RWPE2 (cell line): ENCODE measurements at places on chromosomes 7 and 10.

- no peaks in the 10 kb centered on the region for H3K4me1 ChIP-seq
- peak; percentile 39 for DNase-seq
- H3K36me3 ChIP-seq, result peaks cover 18% of the 10 kb centered on the region
- H3K4me3 ChIP-seq, result no peak overlapping the region
- no peak overlapping the region for H3K27ac ChIP-seq
These were observed 14.8 kb downstream of the YKT6 start for GRCh38 chr7:44215531-44215930.

DNA sequence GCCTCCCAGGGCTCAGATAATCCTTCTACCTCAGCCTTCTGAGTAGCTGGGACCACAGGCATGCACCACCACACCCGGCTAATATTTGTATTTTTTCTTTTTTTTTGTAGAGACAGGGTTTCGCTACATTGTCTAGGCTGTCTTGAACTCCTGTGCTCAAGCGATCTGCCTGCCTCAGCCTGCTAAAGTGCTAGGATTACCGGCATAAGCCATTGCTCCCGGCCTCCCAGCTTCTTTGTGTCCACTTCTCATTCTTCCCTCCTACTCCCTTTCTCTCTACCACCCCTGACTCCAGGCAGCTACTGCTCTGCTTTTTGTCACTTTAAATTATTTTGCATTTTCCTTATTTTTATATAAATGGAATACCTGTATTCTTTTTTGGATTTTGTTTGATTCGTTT is 83.4 kb downstream of the PALS2 start:
- no peak for DNase-seq
- no peak overlapping the region for H3K4me3 ChIP-seq
- H3K4me1 ChIP-seq, result peaks cover 2% of the 10 kb centered on the region
- no peak overlapping the region for H3K27ac ChIP-seq

GRCh38 chr7:30862995-30863705 is 48.5 kb upstream of the AQP1 start:
- H3K36me3 ChIP-seq, result no peaks in the 10 kb centered on the region
- no peak overlapping the region for H3K27ac ChIP-seq
- DNase-seq, result no peak
- no peaks in the 10 kb centered on the region for H3K4me1 ChIP-seq
- H3K27me3 ChIP-seq, result no peaks in the 10 kb centered on the region
- no peak overlapping the region for H3K4me3 ChIP-seq

GRCh38 chr10:35554461-35555056 is 50.6 kb upstream of the GJD4 start:
- no peak overlapping the region for H3K4me3 ChIP-seq
- no peaks in the 10 kb centered on the region for H3K27me3 ChIP-seq
- peaks cover 14% of the 10 kb centered on the region for H3K4me1 ChIP-seq
- H3K36me3 ChIP-seq, result peaks cover 35% of the 10 kb centered on the region
- H3K27ac ChIP-seq, result no peak overlapping the region

DNA sequence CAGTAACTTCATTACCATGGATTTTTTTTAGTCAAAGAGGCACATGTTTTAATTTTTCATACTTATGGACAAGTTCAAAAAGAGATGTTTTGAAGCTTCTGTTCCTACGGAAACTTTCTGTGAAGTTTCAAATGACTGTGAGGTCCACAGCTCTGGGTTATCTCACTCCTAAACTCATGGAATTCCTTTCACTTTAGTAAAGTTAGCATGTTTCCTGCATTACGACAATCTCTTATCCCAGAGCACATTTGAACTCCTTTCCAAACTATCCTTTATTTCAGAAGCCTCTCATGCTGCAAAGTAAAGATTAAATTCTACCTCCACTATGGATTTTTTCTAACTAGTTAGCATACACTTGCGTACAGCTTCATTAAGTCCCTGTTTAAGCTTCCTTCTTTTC is 15.3 kb upstream of the ADD3 start:
- H3K4me3 ChIP-seq, result no peak overlapping the region
- no peak for DNase-seq
- peaks cover 5% of the 10 kb centered on the region for H3K4me1 ChIP-seq
- H3K27ac ChIP-seq, result no peak overlapping the region
- no peaks in the 10 kb centered on the region for H3K27me3 ChIP-seq

DNA sequence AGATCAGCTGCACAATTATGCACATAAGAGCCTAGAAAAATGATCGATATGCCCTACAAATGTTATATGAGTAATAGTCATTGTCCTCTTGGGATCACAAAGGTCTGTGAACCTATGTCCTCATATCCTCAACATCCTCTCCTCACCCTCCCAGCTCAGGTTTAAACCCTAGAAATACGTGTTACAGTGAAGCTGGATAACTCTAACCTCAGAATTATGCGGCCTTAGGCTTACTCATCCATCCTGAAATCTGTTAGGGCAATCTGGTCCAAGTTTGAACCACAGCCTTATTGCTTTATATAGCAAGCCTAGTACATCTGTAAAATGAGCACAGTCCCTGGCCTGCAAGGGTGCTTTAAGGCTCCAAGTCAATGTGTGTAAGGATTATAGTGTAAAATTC is 84.2 kb upstream of the FRMD4A start:
- no peak overlapping the region for H3K27ac ChIP-seq
- no peak for DNase-seq
- H3K4me3 ChIP-seq, result no peak overlapping the region
- H3K27me3 ChIP-seq, result no peaks in the 10 kb centered on the region
- peaks cover 10% of the 10 kb centered on the region for H3K4me1 ChIP-seq

DNA sequence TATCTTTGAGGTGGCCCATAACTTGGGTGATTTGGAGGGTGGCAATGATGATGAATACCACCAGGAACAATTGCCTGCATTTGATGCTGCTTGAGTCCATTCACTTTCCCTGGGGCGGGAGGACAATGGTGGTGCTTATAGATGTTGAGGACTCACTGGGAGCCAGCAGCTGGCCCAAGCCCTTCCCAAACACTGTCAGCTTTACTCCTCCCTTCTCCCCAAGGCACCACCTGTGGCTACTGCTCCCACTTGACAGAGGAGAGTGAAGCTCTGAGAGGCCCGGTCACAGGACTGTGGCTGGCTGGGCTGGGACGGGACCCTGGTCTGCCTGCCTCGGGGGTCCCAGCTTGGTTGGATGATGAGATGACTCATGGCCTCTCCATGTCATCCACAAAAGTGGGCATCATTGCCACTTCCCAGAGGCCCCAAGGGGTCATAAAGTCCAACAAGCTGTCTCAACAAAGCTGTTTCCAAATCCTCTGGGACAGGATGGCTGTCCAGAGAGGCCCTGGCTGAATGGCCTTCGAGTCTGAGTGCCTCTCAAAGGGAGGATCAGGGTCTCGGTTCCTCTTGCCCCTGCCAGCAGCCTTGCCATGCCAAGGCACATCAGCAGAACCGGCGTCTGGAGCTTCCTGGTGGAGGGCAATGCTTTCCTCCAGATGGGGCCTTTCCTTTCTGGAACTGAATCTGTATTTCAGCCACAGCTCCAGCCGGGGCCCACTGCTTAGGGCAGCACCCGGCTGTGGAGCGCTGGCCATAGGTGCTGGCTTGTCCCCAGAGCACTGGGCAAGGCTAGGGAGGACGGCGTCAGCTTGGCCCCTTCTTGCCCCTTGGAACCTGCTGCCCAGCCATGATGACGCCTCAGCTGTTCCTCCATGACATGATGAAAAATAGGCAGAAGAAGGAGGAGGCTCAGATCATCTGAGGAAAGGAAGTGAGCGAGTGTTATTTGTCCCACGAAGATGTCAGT is 47.0 kb upstream of the PLEKHA1 start:
- H3K27me3 ChIP-seq, result no peaks in the 10 kb centered on the region
- no peak for DNase-seq
- H3K36me3 ChIP-seq, result no peaks in the 10 kb centered on the region

- no peak overlapping the region for H3K27ac ChIP-seq
- peaks cover 17% of the 10 kb centered on the region for H3K36me3 ChIP-seq
- H3K4me3 ChIP-seq, result no peak overlapping the region
- H3K27me3 ChIP-seq, result no peaks in the 10 kb centered on the region
- H3K4me1 ChIP-seq, result no peaks in the 10 kb centered on the region
These were observed 35.5 kb upstream of the FOXL3 start for GRCh38 chr7:254337-255037.

DNA sequence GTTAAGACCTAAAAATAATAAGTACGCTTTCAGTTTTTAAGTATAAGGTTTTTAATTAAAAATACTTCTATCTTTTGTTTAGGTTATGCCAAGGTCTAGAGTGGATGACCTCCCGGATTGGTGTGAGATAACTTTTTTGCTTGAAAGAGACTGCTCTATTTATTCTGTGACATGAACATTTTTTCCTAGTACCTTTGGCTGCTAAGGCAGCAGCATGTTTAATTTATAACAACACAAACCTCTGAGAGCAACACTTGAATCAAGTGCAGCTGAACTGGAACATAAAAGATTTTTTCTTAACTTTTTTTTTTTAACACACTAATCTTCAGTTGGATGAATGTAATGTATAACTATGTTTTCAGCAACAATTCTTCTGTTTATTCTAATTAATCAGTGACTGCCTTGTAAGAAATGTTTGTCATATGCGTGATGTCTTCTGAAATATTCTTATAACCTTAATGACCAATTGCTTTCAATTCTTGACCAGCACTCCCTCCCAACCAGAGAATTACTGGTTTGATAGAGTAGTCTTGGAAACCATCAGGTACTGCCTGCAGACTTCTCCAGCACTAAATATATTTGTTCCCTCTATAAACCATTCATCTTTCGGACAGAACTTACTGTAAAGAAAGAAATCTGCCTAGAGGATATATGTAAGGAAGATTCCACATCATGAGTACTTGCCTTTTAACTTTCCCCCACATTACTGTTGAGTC is 16.0 kb downstream of the ARL5B start:
- no peak for DNase-seq
- no peaks in the 10 kb centered on the region for H3K4me1 ChIP-seq
- no peak overlapping the region for H3K27ac ChIP-seq
- H3K36me3 ChIP-seq, result peaks cover 79% of the 10 kb centered on the region

DNA sequence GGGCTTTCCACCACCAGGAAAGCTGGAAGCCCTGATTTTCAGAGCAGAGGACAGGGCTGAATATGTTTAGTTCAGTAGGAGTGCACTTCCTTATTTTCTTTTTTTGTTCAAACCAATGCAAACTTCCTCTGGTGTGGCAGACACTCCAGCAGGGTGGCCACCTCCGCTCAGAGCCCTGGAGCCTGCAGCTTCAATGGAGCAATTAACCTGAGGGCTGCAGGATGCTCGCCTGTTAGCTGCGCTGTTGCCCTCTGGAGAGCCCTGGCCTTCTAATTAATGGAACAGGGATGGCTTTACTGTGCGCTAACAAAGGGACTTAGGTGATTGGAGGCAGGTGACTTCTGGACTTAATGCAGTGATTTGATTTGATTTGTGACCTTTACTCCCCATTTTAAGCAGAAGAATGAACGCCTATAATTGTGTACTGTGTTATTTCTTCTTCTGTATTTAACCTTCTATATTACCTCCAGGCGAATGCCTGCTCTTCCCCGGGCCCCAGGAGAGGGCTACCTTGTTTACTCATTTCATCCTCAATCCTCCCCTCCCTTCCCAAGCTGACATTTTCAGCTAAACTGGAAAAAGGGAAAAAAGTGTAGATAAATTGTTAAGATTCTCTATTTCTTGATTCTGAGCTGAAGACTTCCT is 123.0 kb upstream of the CTBP2 start:
- H3K4me3 ChIP-seq, result no peak overlapping the region
- no peaks in the 10 kb centered on the region for H3K4me1 ChIP-seq
- H3K27me3 ChIP-seq, result no peaks in the 10 kb centered on the region
- H3K36me3 ChIP-seq, result no peaks in the 10 kb centered on the region

- no peaks in the 10 kb centered on the region for H3K36me3 ChIP-seq
- H3K27me3 ChIP-seq, result no peaks in the 10 kb centered on the region
- no peaks in the 10 kb centered on the region for H3K4me1 ChIP-seq
- no peak for DNase-seq
These were observed 7.2 kb upstream of the REPIN1 start for GRCh38 chr7:150361402-150361801.

DNA sequence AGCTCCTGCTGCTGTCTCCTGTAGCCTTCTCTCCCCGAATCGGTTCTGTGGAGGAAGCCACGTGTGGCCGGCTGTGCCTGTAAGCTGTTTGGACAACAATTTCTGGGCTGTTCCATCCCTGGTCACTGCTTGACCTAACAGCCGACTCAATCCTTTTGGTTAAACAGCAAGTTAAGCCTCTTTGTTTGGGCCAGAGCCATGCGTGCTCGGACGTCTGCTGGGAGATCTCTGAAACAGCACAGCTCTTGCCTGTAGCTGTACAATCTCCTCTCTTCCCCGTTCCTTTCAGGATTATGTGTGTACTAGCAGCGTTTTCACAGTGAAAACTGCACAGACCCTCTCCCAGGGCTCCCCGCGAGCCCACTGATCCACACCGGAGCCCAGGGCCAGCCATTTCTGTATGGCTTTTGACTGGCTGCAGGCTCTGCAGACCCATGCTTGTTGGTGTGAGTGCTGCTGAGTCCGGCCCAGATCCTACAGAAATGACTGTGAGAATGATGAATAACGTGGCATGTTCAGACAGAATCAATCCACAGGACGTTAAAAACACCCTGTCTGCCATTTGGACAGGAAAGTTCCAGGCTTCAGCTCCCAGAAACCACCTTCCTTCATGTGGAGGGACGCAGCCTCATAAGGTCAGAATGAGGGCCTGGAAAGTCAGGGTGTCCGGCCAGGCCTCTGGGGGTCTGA is 428.6 kb upstream of the ADARB2 start:
- no peak for DNase-seq
- H3K4me1 ChIP-seq, result no peaks in the 10 kb centered on the region
- H3K36me3 ChIP-seq, result no peaks in the 10 kb centered on the region
- H3K4me3 ChIP-seq, result no peak overlapping the region
- H3K27me3 ChIP-seq, result no peaks in the 10 kb centered on the region

DNA sequence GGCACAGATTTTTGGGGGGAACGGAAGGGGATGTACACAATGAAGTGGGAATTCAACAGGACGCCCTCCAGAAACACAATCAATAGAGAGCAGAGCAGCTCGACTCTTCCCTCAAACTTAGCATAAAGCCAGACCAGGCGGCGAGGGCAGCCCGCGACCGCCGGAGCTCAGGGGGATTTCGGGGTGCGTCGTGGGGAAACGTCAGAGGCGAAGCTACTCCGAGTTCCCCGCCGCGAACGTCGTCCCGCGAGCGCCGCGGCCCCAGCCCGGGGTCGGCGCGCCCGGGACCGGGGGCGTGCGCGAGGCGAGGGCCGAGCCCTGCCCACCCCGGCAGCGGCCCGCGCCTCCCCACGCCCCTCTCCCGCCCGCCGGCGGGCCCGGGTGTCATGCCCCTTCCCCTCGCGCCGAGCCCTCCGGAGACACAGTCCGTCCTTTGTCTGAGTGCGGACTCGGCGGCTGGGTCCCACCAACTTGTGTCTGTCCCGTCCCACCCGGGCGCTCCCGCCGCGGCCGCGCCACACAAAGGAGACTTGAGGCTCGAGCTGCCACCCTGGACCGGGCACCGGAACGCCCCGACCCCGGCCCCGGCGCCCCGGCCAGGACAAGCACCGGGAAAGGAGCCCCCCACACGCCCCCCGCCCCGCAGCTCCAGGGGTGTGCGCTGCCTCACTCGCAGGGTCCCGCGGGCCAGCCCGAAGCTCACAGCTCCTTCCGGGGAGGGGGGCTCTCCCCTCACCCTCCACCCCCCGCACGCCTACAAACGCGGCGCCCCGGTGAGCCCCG is 634 bp downstream of the EZH2 start:
- H3K36me3 ChIP-seq, result peaks cover 6% of the 10 kb centered on the region; the same call in 1 of the 2 replicates
- H3K4me3 ChIP-seq, result peak overlapping the region; percentile 90
- H3K27me3 ChIP-seq, result no peaks in the 10 kb centered on the region
- DNase-seq, result peak; percentile 70

- no peaks in the 10 kb centered on the region for H3K36me3 ChIP-seq
- H3K4me3 ChIP-seq, result no peak overlapping the region
- H3K4me1 ChIP-seq, result no peaks in the 10 kb centered on the region
- no peak overlapping the region for H3K27ac ChIP-seq
- H3K27me3 ChIP-seq, result no peaks in the 10 kb centered on the region
- DNase-seq, result no peak
These were observed 55.3 kb downstream of the CPVL start for GRCh38 chr7:29090836-29091601.

- H3K4me3 ChIP-seq, result no peak overlapping the region
- H3K36me3 ChIP-seq, result no peaks in the 10 kb centered on the region; the same call in 1 of the 2 replicates
- no peak overlapping the region for H3K27ac ChIP-seq
- no peaks in the 10 kb centered on the region for H3K27me3 ChIP-seq
These were observed 58.7 kb downstream of the INPP5F start for GRCh38 chr10:119784340-119785067.
